ENCODE measurements at places on chromosomes 5 and 9.

DNA sequence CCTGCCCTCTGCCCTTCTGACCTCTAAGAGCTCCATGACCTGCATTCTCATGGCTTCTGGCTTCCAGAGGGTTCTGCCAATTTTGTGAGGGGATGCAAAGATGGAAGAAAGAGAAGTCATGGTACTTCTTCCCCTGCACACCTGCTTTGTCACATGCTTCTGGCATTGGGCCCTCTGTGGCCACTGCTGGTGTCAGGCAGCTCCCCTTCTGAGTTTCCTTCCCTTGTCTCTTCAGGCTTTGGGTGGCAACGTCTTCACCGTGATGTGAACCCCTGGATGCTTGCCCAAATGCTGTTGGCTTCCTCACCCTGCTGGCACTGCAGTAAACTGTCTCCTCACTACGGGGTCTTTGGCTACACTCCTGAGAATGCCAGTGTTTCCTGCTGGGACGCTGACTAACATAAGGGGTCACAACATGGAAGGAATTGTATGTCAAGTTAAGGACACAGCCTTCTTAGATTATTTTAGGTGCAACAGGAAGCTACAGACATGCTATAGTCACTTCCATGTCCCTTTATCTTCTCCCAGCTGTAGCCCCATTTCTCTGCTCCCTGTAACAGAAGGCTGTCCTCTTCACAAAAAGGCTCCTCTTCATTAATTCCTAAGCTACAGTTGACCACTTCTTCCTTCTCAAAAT is 8.9 kb upstream of the CLINT1 start:
- DNase-seq: no peak

DNA sequence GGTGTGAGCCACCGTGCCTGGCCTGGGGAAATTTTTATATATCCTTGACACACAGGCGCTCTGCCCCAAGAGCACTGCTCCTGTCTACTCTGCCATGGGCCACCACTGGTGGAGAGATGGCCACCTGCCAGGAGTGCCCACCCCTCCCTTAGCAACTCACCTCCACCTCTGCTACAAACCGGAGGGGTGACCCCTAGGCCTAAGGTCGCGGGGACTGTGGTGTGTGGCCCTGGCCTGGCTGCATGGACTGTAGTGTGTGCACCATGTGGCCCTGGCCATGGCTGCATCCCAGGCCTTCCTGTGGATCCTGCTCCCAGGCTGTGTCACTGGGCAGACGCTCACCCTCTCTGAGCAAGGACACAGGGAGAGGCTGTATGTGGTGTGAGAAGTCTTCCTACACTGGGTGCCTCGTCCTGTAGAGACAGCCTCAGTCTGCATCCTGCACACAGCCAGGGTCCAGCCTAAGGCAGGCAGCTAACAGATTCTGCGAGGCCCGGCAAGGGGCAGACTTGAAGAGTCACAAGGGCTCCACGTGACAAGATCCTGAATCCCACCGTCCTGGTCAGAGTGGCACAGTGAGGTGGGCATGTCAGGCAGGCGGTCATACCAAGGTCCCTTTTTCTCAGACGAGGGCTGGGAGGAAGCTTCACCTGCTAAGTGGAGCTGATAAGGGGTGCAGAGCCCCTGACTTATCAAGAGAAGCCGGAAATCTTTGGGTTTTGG is 10.3 kb downstream of the NINJ1 start:
- DNase-seq: no peak

DNA sequence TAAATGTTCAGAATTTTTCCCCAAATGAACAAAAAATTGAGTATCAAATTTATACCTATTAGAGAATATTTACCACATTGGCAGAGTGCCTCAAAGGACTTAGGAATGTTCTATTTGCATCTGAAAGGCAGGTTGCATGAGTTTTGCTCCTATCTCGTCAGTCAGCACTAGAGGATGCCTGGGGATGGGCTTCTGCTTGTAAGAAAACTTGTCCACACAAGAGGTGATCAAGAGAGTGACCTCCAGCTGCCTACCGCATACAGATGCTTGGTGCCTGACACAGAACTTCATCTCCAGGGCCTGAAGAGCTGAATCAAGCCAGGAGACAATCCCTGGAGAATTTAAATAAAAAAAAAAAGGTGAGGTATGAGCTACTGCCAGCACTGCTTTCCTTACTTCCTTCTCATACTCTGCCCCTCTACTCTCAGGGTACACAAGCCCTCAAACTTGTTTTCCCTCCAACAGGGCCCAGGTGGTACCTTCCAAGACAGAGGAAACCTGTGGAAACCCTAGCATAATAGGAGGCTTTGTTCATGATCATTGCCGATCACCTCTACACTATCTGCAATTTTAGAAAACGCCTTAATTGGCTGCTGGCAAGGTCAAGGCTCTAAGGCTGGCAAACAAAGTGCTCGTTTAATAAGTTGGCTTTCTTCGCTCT is 166.6 kb downstream of the ELAVL2 start:
- DNase-seq: no peak

DNA sequence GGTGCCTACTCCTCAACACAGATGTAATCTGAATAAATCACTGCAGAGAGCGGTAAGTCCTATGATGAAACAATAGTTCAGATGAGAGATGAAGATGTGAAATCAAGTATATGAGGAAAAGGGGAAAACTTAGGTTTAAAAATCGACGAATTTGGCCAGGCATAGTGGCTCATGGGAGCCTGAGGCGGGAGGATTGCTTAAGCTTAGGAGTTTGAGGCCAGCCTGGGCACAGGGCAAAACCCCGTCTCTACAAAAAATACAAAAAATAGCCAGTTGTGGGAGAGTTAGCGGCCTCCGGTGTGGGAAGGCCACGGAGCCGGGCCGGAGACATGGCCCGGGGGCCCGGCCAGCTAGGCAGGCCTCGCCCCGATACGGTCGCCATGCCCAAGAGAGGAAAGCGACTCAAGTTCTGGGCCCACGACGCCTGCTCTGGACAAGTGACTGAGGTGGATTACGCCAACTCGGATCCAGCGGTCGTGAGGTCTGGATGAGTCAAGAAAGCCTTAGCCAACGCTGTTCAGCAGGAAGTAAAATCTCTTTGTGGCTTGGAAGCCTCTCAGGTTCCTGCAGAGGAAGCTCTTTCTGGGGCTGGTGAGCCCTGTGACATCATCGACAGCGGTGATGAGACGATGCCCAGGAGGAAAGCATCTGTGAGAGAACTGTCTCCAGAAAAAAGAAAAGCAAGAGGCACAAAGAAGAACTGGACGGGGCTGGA is 62.8 kb upstream of the SUB1 start:
- no peak for DNase-seq

DNA sequence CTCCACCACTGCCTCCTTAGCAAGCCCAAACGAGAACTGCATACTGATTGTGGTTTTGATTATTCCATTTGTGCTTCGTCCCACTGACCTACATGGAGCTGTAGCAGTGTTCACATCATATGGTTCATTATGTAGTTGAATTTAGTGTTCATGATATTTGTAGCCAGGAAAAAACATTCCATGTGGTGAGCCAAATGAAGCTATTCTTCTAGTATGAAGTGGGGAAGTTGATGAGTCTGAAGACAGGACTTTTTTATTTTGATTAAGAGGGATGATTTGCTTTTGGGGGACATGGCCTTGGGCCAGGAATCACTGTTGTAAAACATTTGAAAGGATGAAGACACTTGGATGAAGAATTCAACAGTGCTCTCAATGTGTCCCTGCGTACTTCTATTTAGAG is 192.9 kb upstream of the SLC27A6 start:
- DNase-seq: no peak

DNA sequence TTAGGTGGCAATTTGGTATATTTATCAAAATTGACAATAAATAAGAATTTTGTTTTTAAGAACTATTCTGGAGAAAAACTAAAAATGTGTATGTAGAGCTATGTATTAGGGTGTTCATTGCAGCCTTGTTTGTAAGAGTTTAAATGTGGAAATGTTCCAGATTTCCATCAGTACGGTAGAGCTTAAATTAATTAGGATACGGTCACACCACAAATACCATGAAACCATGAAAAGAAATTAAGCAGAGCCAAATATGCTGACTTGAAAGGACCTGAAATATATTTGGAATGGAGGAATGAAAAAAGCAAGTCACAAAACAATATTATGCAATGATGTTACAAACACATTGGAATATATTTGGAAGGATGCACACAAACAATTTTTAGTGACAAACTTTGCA is 64.6 kb downstream of the ACTBL2 start:
- no peak for DNase-seq

DNA sequence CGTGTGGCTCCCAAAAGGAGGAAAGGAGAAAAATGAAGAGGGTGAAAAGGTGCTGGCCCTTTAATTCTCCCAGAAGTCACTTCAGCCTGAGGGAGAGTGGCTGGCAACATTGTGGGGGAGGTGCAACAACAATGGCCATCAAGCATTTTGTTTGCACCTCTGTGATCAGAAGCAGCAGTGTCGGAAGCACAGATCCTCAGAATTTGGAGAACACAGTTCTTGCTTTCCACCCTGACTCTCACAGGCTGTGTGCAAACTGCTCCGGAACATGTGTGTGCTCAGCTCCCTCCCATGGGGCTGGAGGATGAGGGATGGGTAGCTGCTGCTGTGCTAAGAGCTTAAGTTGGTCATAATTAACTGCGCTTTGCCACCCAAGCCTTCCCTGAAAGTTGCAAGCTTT is 127.1 kb downstream of the DPYSL3 start:
- DNase-seq: no peak

DNA sequence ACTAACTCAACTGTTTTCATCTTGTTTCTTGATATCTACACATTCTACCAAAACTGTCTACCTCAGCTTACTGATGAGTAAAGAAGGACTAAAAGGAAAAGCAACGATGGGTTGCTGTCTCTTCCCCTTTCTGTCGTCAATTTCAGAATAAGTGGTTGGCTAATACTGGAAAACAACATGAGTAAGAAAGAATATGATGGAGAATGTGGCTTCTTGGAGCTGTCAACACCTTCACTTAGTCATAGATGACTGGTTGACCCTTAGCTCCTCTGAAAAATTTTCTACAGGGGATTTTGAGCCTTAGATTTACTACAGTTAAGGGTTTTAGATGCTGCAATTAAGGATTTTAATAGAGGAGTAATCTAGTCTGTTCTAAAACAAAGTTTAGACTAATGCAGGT is 797.9 kb downstream of the TLE4 start:
- no peak for DNase-seq

GRCh38 chr9:77798140-77798539 is 150.0 kb upstream of the GNA14 start:
- DNase-seq: no peak

DNA sequence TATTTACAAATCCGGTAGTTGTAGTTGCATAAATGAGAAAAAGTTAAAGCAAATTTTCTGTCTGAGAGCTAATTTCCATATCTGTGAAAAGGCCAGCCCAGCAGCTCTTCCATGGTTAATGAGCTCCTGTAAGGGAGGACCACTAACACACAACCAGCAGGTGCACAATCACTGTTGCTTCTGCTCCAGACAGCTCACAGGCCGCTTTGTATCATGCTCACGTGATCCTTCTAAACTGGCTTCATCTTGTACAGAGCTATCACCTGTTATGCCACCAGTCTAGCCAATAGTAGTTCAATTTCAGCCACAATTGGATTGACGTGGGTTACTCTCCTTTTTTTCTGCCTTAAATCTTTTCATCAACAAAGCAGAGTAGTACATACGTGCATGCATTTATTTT is 38.3 kb upstream of the FBXL17 start:
- DNase-seq: no peak

DNA sequence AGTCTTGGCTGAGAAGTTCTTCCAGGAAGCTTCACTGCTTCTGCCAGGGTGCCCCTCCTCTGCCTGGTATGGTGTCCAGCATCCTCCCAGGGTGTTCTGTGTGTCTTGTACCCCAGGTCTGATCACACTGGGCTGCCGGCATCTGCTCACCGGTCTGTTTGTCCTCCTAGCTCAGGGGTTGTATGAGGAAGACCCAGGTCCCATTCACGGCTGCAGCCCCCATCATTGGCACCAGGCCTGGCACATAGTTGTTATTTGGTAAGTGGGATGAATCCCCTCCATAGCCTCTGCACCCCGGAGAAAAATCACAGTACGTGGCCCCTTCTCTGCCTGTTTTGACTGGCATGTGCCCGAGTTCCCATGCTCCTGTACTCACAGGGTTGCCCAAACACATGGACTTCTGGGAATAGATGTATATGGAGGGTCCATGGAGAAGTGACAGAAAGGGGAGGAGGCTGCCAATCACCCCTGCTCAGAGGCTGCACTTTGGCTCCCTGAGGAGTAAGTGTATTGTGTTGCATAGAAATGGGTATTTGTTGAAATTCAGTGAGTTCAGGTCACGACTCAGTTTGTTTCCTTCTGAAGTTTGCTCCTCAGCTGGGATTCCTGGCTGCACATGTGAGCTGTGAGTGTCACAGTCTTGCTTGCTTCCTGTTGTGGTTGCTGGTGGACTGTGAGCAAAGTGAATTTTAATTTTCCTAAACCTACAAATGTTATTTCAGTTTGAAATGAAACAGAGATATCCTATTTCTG is 96.2 kb downstream of the HSPA4 start:
- no peak for DNase-seq

- no peak for DNase-seq
Measured at GRCh38 chr5:16579142-16579847, 37.5 kb downstream of the RETREG1 start.

- no peak for DNase-seq
Measured at GRCh38 chr9:125240649-125240999, 519 bp downstream of the HSPA5 start.

- DNase-seq: no peak
Measured at GRCh38 chr5:144093868-144094267, 76.6 kb downstream of the YIPF5 start.

- DNase-seq: peak; percentile 22
Measured at GRCh38 chr5:179060116-179061008, at the start of gene ZNF354C. ZNF354C (plus strand) TSS chr5:179060373; CDS start chr5:179062069, 1,696 bp downstream.

- DNase-seq: no peak
Measured at GRCh38 chr9:129761901-129762369, 9.1 kb upstream of the PTGES start.

DNA sequence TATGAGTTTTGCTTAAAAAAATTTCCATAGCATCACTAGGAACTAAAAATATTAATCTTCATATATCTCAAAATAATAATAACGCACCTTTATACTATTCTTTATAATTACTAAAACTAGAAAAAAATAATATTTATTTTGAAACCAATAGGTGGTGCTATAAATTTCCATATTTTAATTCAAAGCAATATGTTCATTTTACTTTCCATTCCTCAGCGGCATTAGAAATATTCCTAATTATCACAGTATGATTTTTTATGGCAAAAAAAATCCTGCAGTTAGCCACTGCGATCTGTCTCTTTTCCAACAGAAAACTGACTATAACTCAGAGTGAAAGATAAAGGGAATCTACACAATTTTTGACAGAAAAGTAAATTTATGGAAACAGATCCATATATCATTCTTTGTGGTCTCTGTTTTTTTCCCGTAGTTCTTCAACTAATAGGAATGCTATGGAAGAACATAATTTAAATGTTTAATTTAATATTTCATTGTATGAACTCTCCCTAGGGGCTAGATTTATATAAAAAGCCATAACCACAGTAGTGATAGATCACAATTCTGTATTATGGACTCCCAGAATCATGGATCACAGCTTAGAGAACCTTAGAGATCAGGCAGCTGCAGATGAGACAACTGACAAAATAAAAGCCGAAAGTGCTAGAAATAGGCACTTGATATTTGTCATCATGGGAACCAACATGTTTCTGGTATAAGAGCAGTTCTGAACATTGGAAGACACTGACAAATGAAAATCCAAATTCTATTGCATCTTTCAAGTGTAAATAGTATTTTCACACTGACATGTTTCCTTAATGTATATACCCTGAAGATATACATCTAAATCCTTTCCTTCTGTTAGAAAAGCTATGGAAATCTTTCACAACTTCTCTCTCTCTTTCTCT is 167.7 kb upstream of the MPDZ start:
- no peak for DNase-seq

Measured in SK-N-MC (cell line).